ENCODE measurements at places on chromosomes 6 and 20. TPM values are rescaled to one million over a fixed set of nuclear protein-coding genes. Genes with fewer than 3 reads are reported as not detected.

Gene FOXC1
- 83.8 TPM for polyA plus RNA-seq

Gene SSTR4
- polyA plus RNA-seq = 0.34 TPM

DNA sequence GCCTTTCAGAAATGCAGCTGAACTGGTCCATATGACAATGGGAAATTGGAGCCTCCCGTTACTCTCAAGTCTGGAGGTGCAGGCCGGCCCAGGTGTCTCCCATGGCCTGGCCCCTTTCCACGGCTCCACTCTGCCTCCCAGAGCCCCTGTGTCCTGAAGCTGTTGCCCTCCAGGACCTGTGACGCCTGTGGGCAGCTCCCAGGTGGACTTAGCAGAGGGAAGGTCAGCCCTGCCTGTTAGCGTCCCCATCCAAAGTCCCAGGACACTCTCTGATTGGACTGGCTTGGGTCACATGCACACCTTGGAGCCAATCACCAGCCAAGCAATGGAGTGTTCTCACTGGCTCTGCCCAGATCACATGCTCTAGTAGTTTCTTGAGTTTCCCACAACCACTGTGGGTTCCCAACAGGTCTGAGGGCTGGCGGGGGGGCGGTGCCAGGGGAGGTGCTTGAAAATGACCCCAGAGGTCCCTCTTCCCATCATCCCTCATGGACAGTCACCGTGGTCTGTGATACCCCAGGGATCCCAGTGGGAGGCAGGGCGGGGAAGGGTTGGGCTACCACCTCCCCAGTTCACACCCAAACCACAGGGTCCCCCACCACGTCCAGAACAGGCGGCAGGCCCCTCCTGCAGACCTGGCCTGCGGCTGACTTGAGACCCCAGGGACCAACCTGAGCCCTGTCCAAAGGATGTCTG is 135.6 kb downstream of the TAF4 start:
- DNase-seq = no peak

- no peak for DNase-seq
Measured at GRCh38 chr20:11178946-11179654, 505.3 kb upstream of the JAG1 start.

Data from left renal pelvis (tissue), 4 donors.